ENCODE measurements at places on chromosomes 5 and 9. TPM values are rescaled to one million over a fixed set of nuclear protein-coding genes. Genes with fewer than 3 reads are reported as not detected.
A peak's percentile ranks its signal among the peaks of the same experiment; 100 is the strongest.

DNA sequence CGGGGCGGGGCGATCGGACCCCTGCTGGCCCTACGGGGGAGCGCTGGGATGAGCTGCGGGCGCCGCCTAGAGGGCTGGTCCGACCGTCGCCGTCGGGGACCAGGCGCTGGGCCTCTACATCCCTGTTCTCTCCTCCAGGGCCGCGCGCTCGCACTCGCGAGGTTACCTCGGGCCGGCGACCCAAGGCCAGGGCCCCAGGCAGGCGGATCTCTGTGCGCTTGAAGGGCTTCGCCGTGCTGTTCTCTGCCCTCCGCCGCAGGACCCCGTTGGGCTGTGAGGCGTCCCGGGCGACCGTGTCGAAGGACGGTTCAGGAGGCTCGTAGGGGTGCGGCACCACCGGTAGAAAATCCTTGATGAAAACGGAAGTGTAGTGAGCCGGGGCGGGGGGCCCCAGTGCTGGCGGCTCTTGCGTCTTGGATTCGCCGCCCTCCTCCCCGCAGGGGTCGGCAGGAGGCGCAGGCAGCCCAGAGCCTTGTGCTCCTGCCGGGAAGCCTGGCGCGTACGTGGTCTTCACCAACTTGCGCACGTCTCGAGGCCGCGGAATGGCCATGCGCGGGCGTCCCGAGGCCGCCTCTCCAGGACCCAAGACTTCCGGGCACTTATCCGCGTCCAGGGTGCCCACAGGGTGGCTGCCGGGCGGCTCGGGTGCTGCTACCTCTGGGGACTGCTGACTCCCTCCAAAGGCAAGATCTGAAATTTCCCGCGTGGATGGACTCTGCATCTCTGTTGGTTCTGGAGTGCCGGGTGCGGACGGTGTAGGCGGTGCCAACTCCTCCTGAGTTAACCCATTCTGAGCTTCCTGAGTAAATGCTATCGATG is 2.0 kb downstream of the PROB1 start:
- peak; percentile 81 for DNase-seq

GRCh38 chr9:14478175-14479162 is 164.5 kb upstream of the NFIB start:
- DNase-seq, result no peak

- DNase-seq, result peak; percentile 54
Observed at GRCh38 chr5:149860801-149861322, 83.7 kb downstream of the PDE6A start.

GRCh38 chr5:156498226-156498980 is 171.4 kb downstream of the SGCD start:
- no peak for DNase-seq

DNA sequence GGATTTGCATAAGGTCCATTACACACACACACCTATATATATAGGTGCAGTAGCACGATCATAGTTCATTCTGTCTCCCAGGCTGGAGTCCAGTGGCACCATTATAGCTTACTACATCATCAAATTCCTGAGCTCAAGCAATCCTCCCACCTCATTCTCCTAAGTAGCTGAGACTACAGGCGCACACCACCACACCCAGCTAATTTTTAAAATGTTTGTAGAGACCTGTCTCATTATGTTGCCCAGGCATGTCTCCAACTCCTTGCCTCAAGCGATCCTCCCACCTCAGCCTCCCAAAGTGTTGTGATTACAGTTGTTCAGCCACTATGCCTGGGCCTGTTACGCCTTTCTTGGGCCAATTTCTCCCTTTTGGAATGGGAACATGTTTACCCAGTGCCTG is 39.7 kb downstream of the DNAJB5 start:
- peak; percentile 29 for DNase-seq

GRCh38 chr5:39219437-39219836 is at the start of gene FYB1:
Gene FYB1, minus strand, starts transcription at chr5:39219563. Its CDS starts 16,603 bp downstream, at chr5:39202960.
- peak; percentile 48 for DNase-seq

DNA sequence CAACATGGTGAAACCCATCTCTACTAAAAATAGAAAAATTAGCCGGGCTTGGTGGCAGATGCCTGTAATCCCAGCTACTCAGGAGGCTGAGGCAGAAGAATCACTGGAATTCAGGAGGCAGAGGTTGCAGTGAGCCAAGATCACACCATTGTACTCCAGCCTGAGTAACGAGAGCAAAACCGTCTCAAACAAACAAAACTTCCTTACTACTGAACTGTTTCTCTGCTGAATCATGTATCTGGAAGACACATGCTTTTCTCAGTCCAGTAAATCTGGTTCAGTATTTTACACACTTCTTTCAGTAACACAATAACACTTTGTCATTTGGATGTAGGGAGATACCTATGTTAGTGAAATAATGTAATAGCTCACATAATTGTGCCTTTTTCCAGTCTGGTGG is 7.9 kb downstream of the TRMT10B start:
- DNase-seq, result no peak

DNA sequence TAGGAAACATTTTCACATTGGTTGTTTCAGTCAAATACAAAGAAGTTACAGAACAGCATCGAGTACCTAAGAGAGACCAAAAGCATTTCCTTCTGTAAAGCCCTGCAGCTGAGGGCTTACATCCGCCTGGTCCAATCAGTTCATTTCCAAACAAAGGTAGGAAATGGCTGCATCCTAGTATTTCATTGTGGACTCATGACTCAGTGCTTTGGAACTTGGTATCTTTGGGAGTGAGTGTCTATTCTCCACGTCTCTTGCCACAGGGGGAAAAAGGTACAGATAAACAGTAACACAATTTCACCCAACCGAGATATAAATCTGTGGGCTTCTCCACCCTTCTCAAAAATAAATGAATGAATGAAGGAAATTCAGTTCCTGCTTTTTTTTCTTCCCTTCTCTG is 75.4 kb downstream of the NFIB start:
- DNase-seq, result peak; percentile 85

DNA sequence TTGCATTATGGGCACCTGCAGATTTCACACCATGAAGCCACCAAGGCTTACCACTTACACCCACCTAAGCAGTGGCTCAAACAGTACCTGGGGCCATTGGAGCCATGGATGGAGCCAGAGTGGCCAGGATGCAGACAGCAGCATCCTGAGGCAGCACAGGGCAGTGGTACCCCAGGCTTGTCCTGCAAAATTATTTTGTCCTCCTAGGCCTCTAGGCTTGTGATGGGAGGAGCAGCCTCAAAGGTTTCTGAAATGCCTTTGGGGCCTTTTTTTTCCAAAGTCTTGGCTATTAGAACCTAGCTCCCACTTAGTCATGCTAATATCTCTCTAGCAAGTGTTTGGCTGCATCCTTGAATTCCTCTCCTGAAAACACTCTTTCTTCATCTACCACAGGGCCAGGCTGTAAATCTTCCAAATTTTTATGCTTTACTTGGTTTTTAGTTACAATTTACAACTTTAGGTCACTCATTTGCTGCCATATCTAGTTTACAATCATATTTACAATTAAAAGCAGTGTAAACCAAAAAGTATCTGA is 15.7 kb downstream of the TMC1 start:
- no peak for DNase-seq

- DNase-seq, result no peak
Observed at GRCh38 chr5:33855396-33855795, 36.4 kb downstream of the ADAMTS12 start.

DNA sequence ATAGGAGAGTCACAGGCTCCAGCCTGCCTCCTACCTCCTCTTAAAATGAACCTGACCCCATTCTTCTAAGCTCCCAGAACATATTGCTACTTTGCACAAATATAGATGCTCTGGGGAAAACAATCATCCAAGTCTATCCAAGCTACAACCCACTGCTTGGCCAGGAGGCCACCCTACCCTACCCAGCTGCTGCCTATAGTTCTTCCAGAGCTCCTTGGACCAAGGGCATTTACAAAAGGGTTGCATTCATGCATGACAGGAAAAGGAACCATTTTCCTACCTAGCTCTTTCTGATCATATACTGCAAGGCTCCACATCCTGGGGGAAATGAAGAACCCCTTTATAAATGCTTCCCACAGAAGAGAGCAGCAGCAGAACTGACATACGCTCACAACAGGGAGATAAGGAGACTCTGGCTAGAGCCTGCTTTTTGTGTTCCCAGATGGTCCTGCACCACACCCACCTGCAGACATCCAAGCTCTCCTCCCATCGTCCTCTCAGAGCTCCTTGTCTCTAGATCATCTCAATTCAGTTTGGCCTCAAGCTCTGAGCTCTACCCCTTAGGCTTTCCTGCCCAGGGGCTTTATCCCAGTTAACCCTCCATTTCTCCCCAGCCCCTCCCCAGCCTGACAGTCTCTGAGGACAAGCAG is 185.5 kb downstream of the SPOCK1 start:
- no peak for DNase-seq

DNA sequence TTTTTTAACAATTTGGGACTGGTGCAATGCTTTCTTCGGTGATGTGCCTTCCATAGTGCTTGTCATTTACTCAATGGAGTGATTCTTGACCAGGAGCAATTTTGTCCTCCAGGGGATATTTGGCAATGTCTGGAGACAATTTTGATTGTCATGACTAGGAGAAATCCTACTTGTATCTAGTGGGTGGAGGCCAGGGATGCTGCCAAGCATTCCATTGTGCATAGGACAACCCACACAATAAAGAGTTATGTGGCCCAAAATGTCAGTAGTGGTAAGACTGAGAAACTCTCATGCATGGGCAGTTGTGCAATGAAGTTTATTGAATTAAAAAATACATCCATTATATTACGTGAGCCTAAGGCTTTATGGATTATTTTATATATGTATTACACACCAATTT is 70.5 kb downstream of the FOCAD start:
- DNase-seq, result no peak

GRCh38 chr9:132840980-132841379 is 37.1 kb downstream of the AK8 start:
- no peak for DNase-seq

GRCh38 chr5:57172466-57173318 is 1.2 kb upstream of the GPBP1 start:
- peak; percentile 64 for DNase-seq

GRCh38 chr5:139740138-139740991 is 55.2 kb upstream of the PSD2 start:
- no peak for DNase-seq

DNA sequence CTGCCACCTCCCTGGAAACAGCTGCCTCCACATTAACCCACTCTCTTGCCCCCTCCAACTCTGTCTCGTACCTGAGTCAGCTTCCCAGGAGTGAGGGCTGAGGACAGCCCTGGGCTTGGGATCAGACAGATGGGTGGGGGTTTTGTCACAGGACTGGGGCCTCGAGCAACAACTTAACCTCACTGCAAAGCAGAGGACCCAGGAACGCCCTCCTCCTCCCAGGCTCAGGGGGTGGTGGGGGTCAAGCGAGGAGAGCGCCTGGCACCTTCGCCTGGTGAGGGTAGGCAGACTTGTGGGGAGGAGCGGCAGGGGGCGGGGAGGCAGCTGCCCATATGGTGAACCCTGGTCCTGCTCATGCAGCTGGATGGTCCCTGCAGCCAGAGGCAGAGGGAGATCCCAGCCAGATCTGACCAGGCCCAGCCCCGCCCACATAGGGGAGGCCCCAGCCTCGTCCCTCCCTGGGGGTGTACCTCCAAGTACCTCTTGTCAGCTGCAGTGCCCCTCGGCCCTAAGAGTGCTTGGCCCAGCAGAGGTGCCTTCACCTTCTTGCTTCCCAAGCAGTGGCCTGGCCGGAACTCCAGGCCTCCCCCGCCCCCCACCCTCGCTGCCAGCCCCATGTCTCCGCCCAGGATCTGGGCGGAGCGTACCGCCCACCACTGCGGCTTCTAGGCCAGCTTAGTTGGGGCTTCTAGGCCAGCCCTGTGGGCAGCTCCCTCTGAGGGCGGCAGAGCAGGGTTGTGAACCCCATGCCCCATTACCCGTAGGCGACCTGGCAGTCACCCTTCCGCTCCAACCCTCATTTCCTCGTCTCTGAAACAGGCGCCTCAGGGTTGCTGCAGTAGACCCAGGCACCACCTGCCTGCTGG is at the start of gene SARDH:
Gene SARDH (minus strand): TSS at position 579 of the 866 bp plus-strand sequence. CDS start 4,179 bp downstream, outside the sequence.
- DNase-seq, result no peak

GRCh38 chr5:60455589-60455988 is 244.4 kb downstream of the DEPDC1B start:
- peak; percentile 36 for DNase-seq

GRCh38 chr9:90219548-90220118 is 423.0 kb downstream of the DIRAS2 start:
- DNase-seq, result no peak

DNA sequence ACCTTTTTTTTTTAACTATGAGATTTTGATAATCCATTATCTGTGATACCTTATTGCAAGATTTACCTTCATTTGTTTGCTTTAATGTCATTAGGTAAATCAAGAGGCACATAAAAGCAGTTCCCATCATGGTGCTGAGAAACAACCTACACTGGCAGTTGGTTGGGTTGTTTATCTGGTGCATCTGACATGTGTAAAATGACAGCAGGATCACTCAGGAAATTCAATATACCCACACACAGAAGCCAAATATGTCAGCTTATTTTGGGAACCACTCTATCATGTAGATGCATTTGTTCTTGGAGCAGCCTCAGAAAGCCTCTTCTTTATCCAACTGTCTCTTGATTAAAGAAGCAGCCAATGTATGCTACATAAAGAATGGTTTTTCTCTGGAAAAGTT is 7.8 kb upstream of the CCDC192 start:
- DNase-seq, result no peak

GRCh38 chr9:74092491-74092834 is 404.7 kb upstream of the RORB start:
- DNase-seq, result no peak

DNA sequence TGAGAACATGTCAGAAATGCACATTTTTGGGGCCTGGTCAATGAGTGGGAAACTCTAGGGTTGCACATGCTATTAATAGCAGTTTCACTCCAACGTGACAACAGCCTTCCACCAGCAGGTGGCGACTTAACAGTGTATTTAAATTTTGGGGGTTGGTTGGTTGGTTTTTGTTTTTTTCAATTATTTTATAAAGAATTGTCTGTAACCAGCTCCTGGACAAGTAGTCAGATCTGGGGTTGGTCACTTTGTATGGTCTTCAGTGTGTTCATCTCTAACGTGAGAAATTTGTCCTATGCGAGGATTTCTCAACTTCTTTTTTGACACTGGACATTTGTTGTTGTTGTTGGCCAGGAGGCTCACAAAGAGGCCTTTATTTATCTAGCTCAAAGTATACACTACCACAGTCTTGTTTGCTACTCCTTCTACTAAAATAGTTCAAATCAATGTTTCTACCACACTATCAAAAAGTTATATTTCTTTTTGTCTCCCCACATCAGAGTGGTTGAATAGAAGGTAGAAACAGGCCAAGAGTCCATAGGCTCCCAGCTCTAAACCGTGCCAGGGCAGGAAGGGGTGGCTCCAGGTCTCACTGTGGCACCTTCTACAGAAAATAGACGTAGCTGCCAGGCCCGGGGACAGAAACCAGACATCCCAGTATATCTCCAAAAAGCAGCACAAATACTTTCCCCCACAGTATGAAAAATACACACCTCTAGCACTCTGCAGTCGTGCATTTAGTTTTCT is 110.4 kb downstream of the TRPM6 start:
- peak; percentile 36 for DNase-seq

GRCh38 chr5:169667896-169668674 is 31.0 kb downstream of the DOCK2 start:
- no peak for DNase-seq

The SH2D3C gene
- total RNA-seq, result 0.17 TPM

The UBLCP1 gene
- total RNA-seq, result 36.7 TPM

The CD14 gene
- not detected for total RNA-seq

The SPINK6 gene
- total RNA-seq, result 1.1 TPM

The OTULINL gene
- total RNA-seq, result 1.8 TPM

The GCNT4 gene
- 2.3 TPM for total RNA-seq

The C1QTNF3 gene
- 0.41 TPM for total RNA-seq

The GDA gene
- 1.2 TPM for total RNA-seq

The PCDHB9 gene
- total RNA-seq, result 0.10 TPM

The NMUR2 gene
- not detected for total RNA-seq

The ADRA1B gene
- total RNA-seq, result 0.11 TPM

The ADRB2 gene
- 36.9 TPM for total RNA-seq

The FOXD1 gene
- total RNA-seq, result 30.9 TPM

The ZNF454 gene
- total RNA-seq, result 0.82 TPM

The PCDHA9 gene
- not detected for total RNA-seq

The IL13 gene
- total RNA-seq, result not detected

The MYOZ3 gene
- 0.53 TPM for total RNA-seq

Data from foreskin keratinocyte (primary cell).